ENCODE measurements at places on chromosomes 3 and 15.
A peak's percentile ranks its signal among the peaks of the same experiment; 100 is the strongest.

- DNase-seq: no peak
Measured at GRCh38 chr3:62319570-62320243, 53.6 kb downstream of the FEZF2 start.

- DNase-seq: no peak
Measured at GRCh38 chr3:111885578-111885977, 26.5 kb downstream of the PHLDB2 start.

DNA sequence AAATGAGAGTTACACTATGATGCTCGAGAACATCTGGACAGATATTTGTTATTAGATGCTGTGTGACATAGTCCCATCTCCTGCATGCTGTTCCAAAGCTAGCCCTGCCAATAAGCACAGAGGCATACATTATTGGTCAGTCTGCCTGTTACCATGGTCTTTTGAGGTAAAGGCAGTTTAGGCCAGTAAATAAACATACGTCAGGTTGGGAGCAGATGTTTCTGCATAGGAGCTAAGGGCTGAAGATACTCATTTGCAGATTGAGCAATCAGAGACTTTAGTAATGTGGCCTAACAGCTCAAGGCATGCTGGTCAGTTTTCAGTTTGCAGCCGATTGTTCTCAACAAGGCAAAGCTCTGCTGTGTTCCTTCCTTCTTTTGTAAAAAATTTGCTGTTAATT, 192.9 kb downstream of the ADAMTSL3 start:
- DNase-seq: peak; percentile 7

GRCh38 chr3:159123877-159124276, 322.0 kb downstream of the MFSD1 start:
- DNase-seq: no peak

GRCh38 chr3:70108072-70108471, 108.5 kb downstream of the SAMMSON start:
- peak; percentile 54 for DNase-seq

DNA sequence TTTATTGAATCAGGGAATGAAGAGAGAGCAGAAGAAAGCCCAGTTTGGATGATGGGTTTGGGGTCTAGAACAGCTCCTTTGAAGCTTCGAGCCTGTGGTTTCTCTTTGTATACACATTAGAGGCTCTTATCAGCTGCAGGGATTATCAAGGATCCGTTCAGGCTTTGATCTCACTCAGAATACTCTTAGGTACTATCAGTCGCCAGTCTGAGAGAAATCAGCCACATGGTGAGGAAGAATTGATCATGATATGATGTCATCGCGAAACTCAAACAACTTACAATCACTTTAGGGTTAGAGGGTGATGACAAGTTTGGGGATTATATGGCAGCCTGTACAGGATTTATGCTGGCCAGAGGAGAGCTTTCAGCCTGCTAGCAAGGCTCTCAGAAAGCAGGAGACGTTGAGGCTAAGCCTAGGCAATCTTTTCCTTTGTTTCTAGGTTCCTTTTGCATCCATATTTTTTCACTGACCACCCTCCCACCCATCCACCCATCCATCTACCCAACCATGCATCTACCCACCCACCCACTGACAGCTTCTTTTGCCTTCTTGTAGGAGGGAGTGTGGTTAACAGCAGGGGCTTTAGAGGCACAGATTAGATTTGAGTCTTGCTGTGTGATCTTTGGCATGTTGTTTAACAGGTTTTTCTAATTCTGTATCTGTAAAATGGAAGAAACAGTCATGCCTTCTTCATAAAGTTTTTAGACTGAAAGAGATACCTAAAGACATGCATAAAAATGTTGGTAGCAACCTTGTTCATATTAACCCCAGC, 330.4 kb upstream of the LRRFIP2 start:
- no peak for DNase-seq

GRCh38 chr3:53808496-53808895, 37.7 kb downstream of the CHDH start:
- DNase-seq: no peak

- DNase-seq: no peak
Measured at GRCh38 chr3:100429187-100429716, 27.9 kb downstream of the LNP1 start.

GRCh38 chr3:184582646-184583577, 21.3 kb downstream of the EPHB3 start:
- no peak for DNase-seq

GRCh38 chr3:68056556-68056955, 402.1 kb upstream of the SUCLG2 start:
- DNase-seq: no peak

DNA sequence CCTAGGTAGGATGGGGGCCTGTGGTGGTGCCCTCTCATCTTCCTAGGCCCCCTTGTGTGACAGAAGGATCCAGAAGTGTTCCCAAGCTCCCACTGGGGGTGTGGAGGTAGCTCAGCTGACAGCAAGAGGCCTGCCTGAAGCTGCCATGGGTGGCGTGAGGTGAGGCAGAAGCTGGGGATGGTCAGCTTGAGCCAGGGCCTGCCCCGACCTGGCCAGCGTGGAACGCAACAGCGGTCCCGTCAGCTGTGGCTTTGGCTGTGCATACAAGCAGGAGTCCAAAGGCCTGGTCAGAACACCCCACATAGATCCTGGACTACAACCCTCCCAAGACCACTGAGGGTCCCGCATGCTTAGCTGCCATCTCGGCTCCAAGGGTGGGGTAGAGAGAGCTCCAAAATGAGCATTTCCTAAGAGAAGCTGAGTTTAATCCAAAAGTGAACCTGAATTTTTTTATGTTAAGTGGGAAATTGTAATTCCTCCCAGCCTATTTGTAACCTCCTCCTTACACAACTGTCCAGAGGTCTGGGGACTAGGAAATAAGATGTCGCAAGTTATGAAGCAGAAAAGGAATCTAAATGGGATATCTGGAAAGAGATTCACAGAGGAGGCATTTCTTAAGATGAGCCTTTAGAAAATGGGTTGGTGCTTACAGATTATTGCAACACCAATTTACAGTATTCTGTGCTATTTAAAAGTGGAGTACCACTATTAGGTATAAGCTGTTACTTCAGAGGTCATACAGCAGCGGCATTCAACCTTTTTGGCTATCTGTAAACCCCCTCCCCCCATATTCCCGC, 9.9 kb upstream of the PLA2G4D start:
- no peak for DNase-seq

GRCh38 chr3:141235661-141236171, 4.1 kb downstream of the PXYLP1 start:
- DNase-seq: no peak

- peak; percentile 65 for DNase-seq
Measured at GRCh38 chr3:127480196-127480954, 110.2 kb downstream of the TPRA1 start.

DNA sequence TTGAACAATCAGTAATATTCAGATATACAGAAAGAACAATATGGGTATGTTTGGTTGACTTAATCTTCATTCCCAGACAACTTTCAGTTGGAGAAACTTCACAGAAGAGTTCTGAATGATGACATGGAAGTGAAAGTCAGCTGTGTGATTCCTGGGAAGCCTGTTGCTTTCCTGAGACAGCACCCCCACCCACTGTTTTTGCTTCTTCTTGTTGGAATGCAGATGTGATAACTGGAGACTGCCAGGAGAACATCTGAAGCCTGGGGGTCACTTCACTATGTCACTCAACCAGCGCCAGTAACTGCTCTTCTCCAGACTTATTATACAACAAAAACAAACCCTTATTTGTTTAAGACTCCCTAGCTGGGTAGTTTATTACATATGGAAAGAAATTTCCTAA, 599.4 kb downstream of the ZIC1 start:
- no peak for DNase-seq

- no peak for DNase-seq
Measured at GRCh38 chr3:11989383-11990038, 14.7 kb upstream of the SYN2 start.

- peak; percentile 51 for DNase-seq
Measured at GRCh38 chr3:161371441-161372320, at the start of gene SPTSSB. SPTSSB (minus strand) TSS chr3:161371517; CDS start chr3:161346323, 25,194 bp downstream.
